Hepatocyte (in vitro differentiated cells): ENCODE measurements at places on chromosomes 1 and 21. TPM values are rescaled to one million over a fixed set of nuclear protein-coding genes. Genes with fewer than 3 reads are reported as not detected.

GRCh38 chr21:44648557-44649311, 2.5 kb downstream of the KRTAP10-11 start:
- H3K27ac ChIP-seq: no peak overlapping the region
- no peak for DNase-seq
- no peaks in the 10 kb centered on the region for H3K27me3 ChIP-seq
- H3K4me1 ChIP-seq: no peaks in the 10 kb centered on the region
- H3K36me3 ChIP-seq: no peaks in the 10 kb centered on the region

GRCh38 chr1:191674626-191675179, 483.6 kb upstream of the RGS18 start:
- no peaks in the 10 kb centered on the region for H3K36me3 ChIP-seq
- DNase-seq: no peak
- no peak overlapping the region for H3K27ac ChIP-seq
- no peak overlapping the region for H3K4me3 ChIP-seq
- no peaks in the 10 kb centered on the region for H3K4me1 ChIP-seq

DNA sequence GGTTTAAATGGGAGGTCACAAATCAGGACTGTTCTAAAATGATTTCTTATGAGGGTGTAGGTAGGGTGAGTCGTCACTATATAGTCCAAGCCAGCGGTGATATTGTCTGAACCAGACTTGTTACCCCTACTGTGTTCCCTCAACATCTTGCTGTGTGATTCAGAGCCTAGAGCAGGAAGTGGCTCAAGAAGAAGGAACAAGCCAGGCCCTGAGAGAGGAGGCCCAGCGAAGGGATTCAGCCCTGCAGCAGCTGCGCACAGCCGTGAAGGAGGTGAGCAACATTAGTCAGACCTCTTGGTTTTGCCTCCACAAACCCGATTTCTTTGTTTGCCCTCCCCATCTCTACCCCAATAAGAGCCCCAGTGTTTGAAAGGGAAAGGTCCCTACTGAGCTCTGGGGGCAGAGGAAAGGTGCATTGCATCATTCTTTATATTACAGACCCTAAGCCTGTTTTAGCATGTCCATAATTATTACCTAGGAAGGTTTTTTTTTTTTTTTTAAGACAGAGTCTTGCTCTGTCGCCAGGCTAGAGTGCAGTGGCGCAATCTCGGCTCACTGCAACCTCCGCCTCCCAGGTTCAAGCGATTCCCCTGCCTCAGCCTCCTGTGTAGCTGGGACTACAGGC, 5.0 kb upstream of the SH3BGRL3 start:
- peak overlapping the region; percentile 94 for H3K27ac ChIP-seq
- no peaks in the 10 kb centered on the region for H3K36me3 ChIP-seq
- H3K27me3 ChIP-seq: no peaks in the 10 kb centered on the region
- peaks cover 44% of the 10 kb centered on the region for H3K4me1 ChIP-seq
- H3K4me3 ChIP-seq: no peak overlapping the region

DNA sequence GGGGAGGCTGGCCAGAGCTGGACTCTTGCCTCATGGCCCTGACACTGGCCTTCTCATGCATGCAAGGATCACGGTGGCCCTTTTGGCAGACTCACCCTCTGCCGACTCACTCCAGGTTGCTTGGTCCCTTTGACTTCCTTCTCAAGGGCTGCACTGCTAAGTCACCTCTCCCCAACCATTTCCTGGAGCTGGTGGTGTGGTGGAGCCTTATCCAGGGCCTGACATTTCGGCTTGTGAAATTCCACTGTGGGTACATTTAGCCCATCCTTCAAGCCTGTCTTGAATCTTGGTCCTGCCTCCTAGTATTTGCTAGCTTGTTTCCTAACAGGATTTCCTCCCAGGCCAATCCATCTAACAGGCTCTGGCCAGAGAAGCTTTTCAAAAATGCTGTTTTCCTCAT, 52.6 kb upstream of the JUN start:
- no peaks in the 10 kb centered on the region for H3K36me3 ChIP-seq
- H3K4me1 ChIP-seq: peaks cover 3% of the 10 kb centered on the region
- no peak overlapping the region for H3K27ac ChIP-seq
- no peak for DNase-seq
- no peak overlapping the region for H3K4me3 ChIP-seq
- no peaks in the 10 kb centered on the region for H3K27me3 ChIP-seq

GRCh38 chr1:111704240-111704639, 35.0 kb downstream of the INKA2 start:
- no peak for DNase-seq
- peaks cover 10% of the 10 kb centered on the region for H3K4me1 ChIP-seq
- no peak overlapping the region for H3K4me3 ChIP-seq

DNA sequence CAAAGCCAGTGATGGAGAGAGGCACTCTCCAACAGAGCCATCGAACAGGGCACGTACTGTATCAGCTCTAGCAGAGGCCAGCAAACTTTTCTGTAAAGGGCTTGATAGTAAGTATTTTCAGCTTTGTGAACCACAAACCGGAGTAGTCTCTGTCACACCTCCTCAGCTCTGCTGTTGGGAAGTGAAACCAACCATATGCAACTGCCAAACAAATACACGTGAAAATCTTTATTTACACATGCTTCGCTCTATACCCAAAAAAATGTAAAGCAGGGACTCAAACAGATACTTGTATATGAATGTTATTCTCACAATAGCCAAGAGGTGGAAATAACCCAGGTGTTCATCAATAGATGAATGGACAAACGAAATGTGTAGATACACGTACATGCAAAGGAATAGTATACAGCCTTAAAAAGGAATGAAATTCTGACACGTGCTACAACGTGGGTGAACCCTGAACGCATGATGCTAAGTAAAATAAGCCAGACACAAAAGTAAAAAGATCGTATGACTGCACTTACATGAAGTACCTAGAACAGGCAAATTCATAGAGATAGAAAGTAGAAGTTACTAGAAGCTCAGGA, 39.0 kb downstream of the SETD4 start:
- H3K4me1 ChIP-seq: peaks cover 5% of the 10 kb centered on the region
- no peak overlapping the region for H3K27ac ChIP-seq
- no peak for DNase-seq
- H3K36me3 ChIP-seq: no peaks in the 10 kb centered on the region
- H3K27me3 ChIP-seq: no peaks in the 10 kb centered on the region
- H3K4me3 ChIP-seq: no peak overlapping the region

- no peak overlapping the region for H3K4me3 ChIP-seq
- H3K36me3 ChIP-seq: no peaks in the 10 kb centered on the region
- no peak overlapping the region for H3K27ac ChIP-seq
- H3K4me1 ChIP-seq: no peaks in the 10 kb centered on the region
Observed at GRCh38 chr1:26570287-26570686, 40.7 kb downstream of the RPS6KA1 start.

DNA sequence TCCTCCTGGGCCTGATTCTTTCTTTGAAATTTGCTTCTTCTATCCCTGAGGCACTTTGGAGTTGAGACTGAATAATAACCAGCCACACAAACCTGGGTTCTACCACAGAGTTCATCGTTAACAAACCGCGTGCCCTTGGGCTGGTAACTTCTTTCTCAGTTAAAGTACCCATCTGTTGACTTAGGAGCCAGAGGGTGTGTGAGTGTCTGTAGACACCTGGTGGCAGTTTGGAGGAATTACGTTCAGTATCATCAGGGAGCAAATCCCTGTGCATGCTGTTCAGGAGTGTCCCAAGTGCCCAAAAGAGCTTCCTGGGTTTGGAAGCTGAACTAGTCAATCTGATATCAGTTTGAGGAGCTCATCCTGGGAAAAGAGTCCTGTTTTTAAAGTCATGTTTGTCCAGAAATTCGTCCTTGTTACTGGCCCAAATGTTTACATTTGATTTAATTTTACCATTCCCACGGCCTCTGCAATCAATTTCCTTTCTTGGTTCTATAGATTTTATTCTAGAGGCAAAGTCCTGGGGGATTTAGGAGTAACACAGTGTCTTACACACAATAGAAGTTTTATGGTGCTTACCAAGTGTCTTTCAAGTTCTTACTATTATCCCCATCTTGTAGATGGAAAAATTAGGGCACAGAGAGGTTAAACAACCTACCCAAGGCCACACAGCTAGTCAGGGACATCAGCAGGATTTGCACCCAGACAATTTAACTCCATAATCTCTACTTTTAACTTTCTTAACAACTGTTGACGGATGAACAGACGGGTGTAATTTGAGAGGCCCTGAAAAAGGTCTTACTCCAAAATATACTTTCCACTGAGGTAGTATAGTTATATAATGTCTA, 26.7 kb upstream of the RPTN start:
- H3K27me3 ChIP-seq: no peaks in the 10 kb centered on the region
- no peaks in the 10 kb centered on the region for H3K36me3 ChIP-seq
- no peaks in the 10 kb centered on the region for H3K4me1 ChIP-seq
- H3K27ac ChIP-seq: no peak overlapping the region
- peak; percentile 60 for DNase-seq

- no peak overlapping the region for H3K4me3 ChIP-seq
- peak overlapping the region; percentile 97 for H3K27ac ChIP-seq
- H3K4me1 ChIP-seq: peaks cover 11% of the 10 kb centered on the region
- no peaks in the 10 kb centered on the region for H3K36me3 ChIP-seq
- H3K27me3 ChIP-seq: no peaks in the 10 kb centered on the region
Observed at GRCh38 chr1:15308621-15309027, 61.6 kb downstream of the FHAD1 start.

- no peaks in the 10 kb centered on the region for H3K36me3 ChIP-seq
- H3K27ac ChIP-seq: no peak overlapping the region
- H3K27me3 ChIP-seq: no peaks in the 10 kb centered on the region
- H3K4me3 ChIP-seq: no peak overlapping the region
- peaks cover 14% of the 10 kb centered on the region for H3K4me1 ChIP-seq
Observed at GRCh38 chr1:12152113-12152891, 14.5 kb upstream of the TNFRSF1B start.

DNA sequence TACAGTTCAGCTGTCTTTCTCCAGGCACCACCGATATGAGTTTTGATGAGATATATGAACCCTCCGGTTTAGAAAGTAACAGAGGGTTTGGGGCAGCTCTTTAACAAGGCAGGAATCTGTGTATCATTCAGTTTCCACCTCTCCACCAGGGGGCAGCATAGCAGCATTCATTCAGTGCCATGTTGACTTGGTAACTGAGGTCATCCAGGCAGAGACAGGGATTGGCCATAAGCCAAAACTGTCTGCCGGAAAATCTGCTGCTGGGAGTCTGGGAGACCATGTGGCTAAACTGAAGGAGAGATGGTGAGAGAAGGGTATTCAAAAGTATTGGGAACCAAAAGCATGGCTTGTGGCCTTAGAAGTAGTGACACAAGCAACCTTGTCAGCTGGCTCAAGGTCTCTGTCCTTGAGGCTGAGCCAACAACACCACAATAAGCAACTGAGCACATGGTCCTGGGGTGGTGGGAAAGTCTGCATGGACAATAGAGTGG, 98.5 kb downstream of the LMX1A start:
- H3K4me3 ChIP-seq: no peak overlapping the region
- H3K36me3 ChIP-seq: no peaks in the 10 kb centered on the region
- no peak overlapping the region for H3K27ac ChIP-seq
- H3K4me1 ChIP-seq: no peaks in the 10 kb centered on the region
- H3K27me3 ChIP-seq: peaks cover 3% of the 10 kb centered on the region

DNA sequence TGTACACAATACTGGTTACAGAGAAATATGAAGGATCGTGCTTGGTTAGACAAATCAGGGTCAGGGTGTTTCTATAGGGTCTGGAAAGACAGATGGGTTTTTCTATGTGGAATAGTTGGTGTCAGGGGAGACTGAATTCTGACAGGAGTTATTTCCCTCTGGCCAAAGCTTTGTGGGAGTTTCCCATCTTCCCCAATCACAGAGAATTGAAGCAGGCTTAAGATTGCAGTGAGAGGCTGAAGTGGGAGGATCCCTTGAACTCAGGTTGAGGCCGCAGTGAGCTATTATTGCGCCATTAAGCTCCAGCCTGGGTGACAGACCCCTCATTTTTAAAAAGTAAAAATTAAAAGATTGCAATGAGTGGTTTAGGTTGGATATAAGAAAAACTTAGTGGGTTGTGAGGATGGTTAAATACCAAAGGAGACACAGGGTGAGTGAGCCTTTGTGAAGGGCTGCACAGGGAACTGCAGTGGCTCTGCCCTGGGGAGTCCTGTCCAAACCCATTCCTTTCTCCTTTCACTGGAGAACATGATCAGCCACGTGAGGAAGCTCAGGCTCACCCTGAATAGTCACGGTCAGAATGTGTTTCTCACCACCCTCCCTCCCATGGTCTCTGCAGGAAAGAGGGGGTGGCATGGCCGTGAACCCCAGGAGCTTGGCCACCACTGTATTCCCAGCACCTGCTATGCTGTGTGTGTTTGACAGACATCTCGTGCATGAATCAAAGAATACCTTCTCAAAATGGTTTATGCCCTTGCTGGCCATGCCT, 101.2 kb downstream of the INTS7 start:
- H3K4me3 ChIP-seq: no peak overlapping the region
- no peaks in the 10 kb centered on the region for H3K27me3 ChIP-seq
- H3K4me1 ChIP-seq: peaks cover 7% of the 10 kb centered on the region
- no peaks in the 10 kb centered on the region for H3K36me3 ChIP-seq
- DNase-seq: no peak
- H3K27ac ChIP-seq: no peak overlapping the region

- H3K27ac ChIP-seq: no peak overlapping the region
- H3K4me1 ChIP-seq: peaks cover 9% of the 10 kb centered on the region
- no peak overlapping the region for H3K4me3 ChIP-seq
Observed at GRCh38 chr1:68178821-68179490, 53.4 kb downstream of the WLS start.

- no peaks in the 10 kb centered on the region for H3K4me1 ChIP-seq
- no peaks in the 10 kb centered on the region for H3K36me3 ChIP-seq
- H3K4me3 ChIP-seq: no peak overlapping the region
Observed at GRCh38 chr1:45221716-45222115, 15.3 kb upstream of the ZSWIM5 start.

- H3K4me3 ChIP-seq: no peak overlapping the region
- no peaks in the 10 kb centered on the region for H3K27me3 ChIP-seq
- no peaks in the 10 kb centered on the region for H3K4me1 ChIP-seq
- no peak for DNase-seq
- no peaks in the 10 kb centered on the region for H3K36me3 ChIP-seq
- no peak overlapping the region for H3K27ac ChIP-seq
Observed at GRCh38 chr21:25467896-25468295, 139.4 kb downstream of the MRPL39 start.

DNA sequence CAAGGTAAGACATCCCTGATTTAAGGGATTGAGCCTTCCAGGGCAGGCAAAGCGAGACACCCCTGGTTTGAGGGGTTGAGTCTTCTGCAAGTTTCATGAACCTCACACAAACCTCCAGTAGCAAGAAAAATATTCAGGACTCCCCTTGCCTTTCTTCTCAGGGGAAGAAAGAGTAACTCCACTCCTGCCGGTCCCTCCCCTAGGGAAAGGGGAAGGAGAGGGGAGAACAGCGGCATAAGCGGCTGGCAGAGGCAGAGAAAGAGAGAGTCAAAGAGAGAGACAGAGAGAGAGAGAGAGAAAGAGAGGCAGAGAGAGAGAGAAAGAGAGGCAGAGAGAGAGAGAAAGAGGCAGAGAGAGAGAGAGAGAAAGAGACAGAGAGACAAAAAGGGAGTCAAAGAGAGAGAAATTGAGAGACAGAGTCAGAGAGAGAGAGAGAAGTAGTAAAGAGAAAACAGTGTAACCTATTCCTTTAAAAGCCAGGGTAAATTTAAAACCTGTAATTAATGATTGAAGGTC, 29.5 kb upstream of the CBR3 start:
- no peak for DNase-seq
- no peaks in the 10 kb centered on the region for H3K36me3 ChIP-seq
- no peak overlapping the region for H3K27ac ChIP-seq
- H3K4me3 ChIP-seq: no peak overlapping the region
- peaks cover 14% of the 10 kb centered on the region for H3K27me3 ChIP-seq

GPR52 gene
- 1.3 and 1.6 TPM in 2 replicates for total RNA-seq

ACBD6 gene
- total RNA-seq: 40.2 and 45.8 TPM in 2 replicates
